ENCODE measurements at places on chromosomes 16 and 17.
A peak's percentile ranks its signal among the peaks of the same experiment; 100 is the strongest.

- DNase-seq: no peak
Measured at GRCh38 chr17:50837286-50837979, 2.0 kb downstream of the WFIKKN2 start.

GRCh38 chr16:19309178-19309577 lies 23.6 kb downstream of the CLEC19A start:
- no peak for DNase-seq

- DNase-seq: no peak
Measured at GRCh38 chr16:75254359-75254837, 3.0 kb upstream of the BCAR1 start.

DNA sequence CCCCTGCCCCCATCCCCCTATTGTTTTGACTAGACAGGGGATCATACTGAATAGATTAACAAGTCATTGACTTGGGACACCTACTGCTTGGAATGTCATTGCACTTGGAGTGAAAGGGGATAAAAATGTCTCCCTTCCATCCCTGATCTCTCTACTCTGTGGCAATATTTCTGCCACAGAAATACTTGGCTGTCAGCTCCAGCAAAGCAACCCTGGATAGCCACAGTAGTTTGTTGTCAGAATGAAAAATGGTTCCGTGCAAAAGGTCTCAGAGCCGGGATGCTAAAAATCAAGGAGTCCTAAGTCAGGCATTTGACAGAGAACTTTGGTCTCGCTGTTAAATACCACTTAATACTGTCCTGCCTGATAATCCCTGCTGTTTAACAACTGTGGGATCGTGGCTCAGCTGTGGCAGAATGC lies 722.0 kb upstream of the SOX9 start:
- no peak for DNase-seq

GRCh38 chr16:50547340-50548124 lies 664 bp upstream of the NKD1 start:
- peak; percentile 70 for DNase-seq

DNA sequence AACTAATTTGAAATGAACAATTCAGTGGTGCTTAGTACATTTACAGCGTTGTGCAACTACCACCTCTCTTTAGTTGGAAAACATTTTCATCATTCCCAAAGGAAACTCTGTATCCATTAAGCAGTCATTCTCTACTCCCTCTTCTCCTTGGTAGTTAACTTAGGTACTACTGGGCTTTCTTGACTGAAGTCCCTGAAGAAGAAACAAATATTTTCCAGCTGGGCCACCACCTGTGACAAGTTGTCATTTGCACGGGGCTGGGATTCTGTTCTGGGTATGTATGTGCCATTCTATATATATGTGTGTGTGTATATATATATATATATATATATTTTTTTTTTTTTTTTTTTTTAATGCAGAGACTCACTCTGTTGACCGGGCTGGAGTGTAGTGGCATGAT lies 15.4 kb upstream of the RMI2 start:
- DNase-seq: no peak

DNA sequence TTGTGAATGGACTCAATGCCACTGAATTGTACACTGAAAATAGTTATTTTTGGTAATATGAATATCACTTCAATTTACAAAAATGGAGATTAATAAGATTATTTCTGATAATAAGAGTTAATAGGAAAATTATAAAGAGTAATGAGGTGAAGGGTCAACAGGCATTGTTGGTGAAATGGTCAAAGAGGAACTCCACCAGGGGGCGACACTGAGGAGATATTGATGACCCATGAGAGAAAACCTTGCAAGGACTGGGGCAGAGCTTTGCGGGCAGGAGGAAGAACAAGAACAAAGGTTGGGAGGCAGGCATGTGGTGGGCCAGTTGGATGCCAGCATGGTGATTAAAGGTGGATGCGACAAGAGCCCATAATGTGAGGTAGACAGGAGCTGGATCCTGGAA lies 74.0 kb upstream of the XYLT1 start:
- no peak for DNase-seq

DNA sequence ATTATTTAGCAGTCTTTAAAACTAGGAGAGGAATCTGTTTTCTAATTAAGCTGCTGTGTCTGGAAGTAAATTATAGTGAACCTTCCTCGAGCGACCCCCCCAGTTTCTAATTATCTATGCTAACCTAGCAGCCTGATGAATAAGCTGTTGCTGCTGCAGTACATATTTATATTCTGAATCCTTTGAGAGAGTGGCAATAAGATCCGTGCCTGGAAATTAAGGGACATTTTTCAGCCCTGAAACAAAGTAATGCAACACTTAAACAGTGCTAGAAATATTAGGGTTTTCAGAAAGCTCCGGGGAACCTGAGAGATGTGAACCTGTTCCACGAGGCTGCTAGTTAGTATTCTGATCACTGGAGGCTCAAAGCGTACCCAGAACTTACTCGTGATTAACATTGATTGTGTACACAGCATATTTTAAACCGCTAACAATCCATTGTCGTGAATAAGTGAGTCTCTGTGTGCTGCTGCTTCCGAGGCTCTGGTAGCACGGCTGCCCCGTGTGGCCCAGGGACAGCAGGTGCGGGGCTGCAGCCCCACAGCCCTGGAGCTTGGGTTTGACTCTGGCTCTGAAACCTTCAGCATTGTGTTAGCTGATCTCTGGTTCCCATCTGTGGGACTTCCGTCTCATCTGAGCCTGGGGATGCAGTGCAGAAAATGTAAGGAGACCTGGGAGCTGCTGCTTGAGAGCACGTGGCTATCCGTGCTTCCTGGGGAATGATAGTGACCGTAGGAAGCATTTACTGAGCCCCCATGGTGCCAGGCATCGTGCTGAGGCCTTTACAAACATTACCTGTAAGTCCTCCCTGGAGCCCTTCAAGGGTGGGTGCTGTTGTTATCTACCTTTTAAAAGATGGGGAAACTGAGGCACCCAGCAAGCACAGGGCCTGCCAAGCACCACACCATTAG lies 190.9 kb upstream of the CHMP6 start:
- DNase-seq: peak; percentile 50

- DNase-seq: no peak
Measured at GRCh38 chr16:88854306-88855111, 2.2 kb downstream of the GALNS start.

- DNase-seq: no peak
Measured at GRCh38 chr16:10879681-10880589, 2.9 kb downstream of the CIITA start.

DNA sequence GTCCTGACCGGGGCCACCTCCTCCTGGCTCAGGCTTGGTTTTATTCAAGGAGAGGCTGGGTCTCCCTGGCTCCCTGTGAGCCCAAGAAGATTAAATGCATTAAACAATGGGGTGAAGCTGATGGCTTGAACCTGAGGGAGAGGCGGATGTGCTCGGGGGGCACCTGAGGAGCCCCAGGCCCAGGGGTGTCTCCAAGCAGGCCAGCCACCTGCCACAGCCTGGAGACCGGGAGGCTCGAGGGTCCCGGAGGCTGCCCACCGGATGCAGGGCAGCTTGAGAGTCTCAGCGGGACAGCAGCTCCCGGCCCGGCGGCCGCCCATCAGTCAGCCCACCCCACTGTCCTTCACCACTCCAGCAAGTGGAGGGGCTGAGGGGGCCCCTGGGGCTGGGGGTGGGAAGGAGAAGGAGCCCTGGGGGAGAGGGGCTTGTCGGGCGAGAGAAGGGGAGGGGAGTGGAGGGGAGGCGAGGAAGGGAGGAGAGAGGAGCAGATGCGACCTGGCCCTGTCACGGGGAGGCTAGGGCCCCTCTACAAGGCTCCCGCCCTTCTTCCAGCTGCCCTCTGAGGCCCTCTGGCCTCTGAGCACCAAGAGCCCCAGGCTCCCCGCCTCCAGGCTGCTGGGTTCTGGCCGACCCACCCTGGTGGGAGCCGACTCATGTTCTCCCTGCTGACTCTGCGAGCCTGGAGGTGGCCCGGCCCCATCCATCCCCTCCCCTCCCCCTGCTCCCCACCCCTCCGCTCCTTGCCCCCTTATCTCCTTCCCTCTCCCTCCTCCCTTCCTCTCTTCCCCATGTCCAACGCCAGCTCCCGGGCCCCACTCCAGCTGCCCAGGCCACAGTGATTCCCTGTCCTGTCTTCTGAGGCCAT lies 13.2 kb downstream of the CD7 start:
- no peak for DNase-seq

- DNase-seq: no peak
Measured at GRCh38 chr17:66950886-66951604, 13.5 kb upstream of the CACNG4 start.

DNA sequence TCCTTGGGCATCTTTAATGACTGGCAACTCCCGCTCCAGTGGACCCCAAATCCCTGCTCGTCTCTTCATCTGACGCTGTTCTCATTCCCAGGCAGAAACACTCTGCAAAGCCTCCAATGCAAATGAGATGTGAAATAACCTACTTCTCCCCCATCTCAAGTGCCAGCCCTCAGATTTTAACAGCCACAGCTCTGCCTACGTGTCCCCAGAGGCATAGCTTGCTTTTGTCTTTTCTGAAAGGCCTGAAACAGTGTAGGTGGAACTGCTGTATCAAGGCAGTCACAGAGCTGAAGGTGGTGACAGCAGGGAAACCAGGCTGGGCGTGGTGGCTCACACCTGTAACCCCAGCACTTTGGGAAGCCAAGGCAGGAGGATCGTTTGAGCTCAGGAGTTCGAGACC lies 14.7 kb downstream of the RPH3AL start:
- DNase-seq: no peak

- DNase-seq: no peak
Measured at GRCh38 chr16:73499276-73499675, 451.3 kb upstream of the ZFHX3 start.

DNA sequence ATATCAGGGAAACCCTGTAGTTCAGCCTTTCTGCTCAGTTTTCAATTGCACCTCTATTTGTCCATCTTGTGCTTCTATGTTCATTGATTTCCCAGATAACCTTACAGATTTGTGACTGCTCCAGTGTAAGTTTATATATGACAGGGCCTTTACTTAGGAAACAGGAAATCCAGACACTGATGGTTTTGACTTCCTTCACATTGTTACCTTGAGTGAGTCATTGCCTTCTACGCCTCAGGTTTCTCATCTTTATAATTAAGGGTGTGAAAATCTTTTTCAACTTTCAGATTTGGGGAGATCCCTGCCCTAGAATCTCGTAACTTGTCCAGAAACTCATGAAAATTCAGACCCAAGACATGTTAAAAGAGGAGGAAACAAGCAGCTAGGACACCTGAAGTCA lies 342.4 kb upstream of the TBX2 start:
- no peak for DNase-seq

DNA sequence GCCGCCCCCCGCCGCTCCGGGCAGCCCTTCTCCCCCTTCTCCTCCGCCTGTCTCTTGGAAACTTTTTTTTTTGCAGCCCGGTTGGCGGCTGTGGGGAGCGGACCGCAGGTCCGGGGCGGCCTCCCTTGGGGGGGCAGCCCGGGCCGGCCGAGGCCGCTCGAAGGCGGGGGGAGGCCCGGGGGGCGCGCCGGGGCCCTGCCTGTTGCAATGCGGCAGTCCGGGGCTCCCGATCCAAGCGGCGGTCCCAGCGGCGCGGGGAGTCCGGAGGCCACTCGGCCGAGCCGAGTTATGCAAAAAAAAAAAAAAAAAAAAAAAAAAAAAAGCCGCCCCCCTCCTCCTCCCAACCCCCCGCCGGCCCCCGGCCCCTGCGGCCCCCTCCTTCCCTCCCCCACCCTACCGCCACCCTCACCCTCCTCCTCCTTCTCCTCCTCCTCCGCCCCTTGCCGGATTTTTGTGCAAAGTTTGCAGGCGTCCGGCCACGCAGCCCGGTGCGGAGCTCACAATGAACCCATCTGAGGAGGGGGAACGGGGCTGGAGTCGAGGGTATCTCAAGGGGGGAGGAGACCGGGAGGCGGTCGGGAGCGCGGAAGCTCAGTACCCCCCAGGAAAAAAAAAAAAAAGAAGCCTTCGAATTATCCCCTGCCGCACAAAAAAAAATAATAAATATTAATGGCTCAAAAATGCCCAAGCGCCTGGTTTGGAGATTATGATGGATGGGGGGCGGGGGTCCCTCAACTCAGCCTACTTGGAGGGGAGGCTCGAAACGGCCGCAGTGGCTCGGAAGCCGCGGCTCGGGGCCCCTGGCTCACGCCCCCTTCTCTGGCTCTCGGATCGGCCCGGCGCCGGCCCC lies at the start of gene ZNF423:
TSS of gene ZNF423 (minus strand) at position 291 of the 850 bp plus-strand sequence. CDS start 338 bp downstream, outside the sequence.
- DNase-seq: no peak

GRCh38 chr17:6046931-6047330 lies 23.2 kb upstream of the WSCD1 start:
- DNase-seq: no peak

- DNase-seq: peak; percentile 36
Measured at GRCh38 chr17:17824119-17824782, 12.5 kb downstream of the SREBF1 start.

- DNase-seq: peak; percentile 27
Measured at GRCh38 chr17:74020522-74020921, 183.0 kb upstream of the RPL38 start.

- peak; percentile 34 for DNase-seq
Measured at GRCh38 chr17:83180264-83180995, 101.0 kb downstream of the METRNL start.

GRCh38 chr17:77741109-77741508 lies 217.4 kb upstream of the TNRC6C start:
- DNase-seq: no peak

DNA sequence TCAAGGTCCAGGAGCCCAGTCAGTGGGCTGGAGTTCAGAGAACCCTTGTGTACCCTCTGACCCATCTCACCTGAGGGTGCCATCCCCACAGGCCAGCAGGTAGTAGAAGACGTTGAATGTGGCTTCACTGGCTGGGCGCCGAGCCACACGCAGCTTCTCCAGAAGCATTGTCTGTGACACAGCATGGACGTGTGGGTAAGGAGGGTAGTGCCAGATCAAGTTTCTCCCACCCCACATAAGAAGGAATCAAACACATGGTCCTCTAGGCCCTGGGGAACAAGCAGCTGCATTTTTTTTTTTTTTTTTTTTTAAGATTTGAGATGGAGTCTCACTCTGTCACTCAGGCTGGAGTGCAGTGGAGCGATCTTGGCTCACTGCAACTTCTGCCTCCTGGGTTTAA lies 60.9 kb downstream of the MYO18A start:
- DNase-seq: no peak

DNA sequence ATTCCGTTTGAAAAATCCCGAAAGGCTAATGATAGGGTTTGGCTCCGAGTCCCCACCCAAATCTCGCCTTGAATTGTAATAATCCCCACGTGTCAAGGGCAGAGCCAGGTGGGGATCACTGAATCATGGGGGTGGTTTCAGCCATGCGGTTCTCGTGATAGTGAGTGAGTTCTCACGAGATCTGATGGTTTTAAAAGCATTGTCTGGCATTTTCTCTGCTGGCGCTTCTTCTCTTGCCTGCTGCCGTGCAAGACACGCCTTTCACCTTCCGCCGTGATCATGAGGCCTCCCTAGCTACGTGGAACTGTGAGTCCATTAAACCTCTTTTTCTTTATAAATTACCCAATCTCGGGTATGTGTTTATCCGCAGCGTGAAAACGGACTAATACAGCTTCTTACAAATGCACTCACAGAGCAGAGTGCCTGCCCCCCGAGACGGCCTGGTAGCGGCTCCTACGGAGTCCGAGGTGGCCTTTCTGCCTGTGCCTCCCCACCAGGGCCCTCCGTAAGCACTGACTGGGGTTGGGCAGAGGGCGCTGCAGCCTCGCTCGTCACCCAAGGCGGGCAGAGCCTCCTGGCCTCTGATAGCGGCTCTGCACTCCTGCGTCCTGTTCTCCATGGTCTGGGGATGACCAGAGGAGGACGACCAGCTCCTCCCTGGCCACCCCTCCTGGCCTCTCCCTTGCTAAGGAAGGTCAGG lies 131.7 kb downstream of the FOXL1 start:
- no peak for DNase-seq
